Activated CD8-positive, alpha-beta memory T cell treated with anti-CD3 and anti-CD28 coated beads, Interleukin-2, amount 10 ng/mL, durations not matched to agents 7 days and 5 days (primary cell): ENCODE measurements at places on chromosomes 3 and 15. TPM values are rescaled to one million over a fixed set of nuclear protein-coding genes. Genes with fewer than 3 reads are reported as not detected.

The ITIH1 gene
- total RNA-seq, result not detected

DNA sequence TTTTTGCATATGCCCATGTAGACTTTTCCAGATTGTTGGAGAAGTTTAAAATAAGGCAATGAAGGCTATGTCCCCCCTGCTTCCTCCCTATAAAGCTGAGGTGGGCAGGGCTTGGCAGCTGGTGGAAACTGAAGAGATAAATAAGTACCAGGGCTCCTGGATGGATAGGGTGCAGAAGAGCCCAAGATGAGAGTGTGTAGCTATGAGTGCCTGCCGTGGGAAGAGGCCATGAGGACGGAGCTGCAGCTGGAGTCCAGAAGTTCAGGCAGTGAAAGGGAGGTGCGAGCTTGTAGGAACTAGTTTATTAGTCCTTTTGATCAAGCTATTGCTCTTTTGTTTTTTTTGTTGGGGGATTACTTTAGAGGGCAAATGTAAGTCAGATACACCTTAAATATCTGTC lies 52.4 kb downstream of the PHLDB2 start:
- H3K27me3 ChIP-seq, result no peaks in the 10 kb centered on the region
- no peak overlapping the region for H3K27ac ChIP-seq
- no peak overlapping the region for H3K4me3 ChIP-seq
- H3K4me1 ChIP-seq, result peaks cover 4% of the 10 kb centered on the region
- no peak for DNase-seq
- H3K36me3 ChIP-seq, result no peaks in the 10 kb centered on the region

The PPP1R2 gene
- 72.0 TPM for total RNA-seq

The NOX5 gene
- total RNA-seq, result 0.06 TPM

The SNURF gene
- total RNA-seq, result 14.8 TPM

- H3K27ac ChIP-seq, result peak overlapping the region; percentile 100
- H3K36me3 ChIP-seq, result peaks cover 42% of the 10 kb centered on the region
- no peaks in the 10 kb centered on the region for H3K27me3 ChIP-seq
- DNase-seq, result peak; percentile 92
- H3K4me1 ChIP-seq, result peaks cover 80% of the 10 kb centered on the region
Measured at GRCh38 chr15:39624806-39625205, 43.9 kb downstream of the THBS1 start.
